ENCODE measurements at places on chromosomes 5 and 9.
A peak's percentile ranks its signal among the peaks of the same experiment; 100 is the strongest.

DNA sequence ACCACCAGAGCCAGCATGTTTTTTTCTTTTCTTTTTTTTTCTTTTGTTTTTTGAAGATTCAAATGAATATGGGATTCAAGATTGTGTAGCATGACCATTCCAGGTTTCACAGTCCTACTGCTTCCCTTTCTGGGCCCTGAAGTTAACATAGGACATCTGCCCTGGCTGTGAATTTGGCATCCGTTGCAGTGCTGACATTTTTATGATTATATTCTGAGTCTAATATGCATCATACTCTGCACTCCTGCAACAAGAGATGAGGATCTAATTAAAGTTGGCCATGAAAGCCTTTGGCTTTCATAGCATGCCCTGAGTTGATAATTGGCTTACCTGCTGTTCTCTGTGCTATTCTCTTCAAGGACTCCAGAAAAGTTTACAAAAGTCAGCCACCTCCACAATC is 29.8 kb downstream of the C5orf22 start:
- DNase-seq, result no peak

GRCh38 chr5:148466236-148466580 is 82.5 kb downstream of the FBXO38 start:
- no peak for DNase-seq

- no peak for DNase-seq
Observed at GRCh38 chr5:112061666-112062065, 304.7 kb upstream of the NREP start.

- DNase-seq, result no peak
Observed at GRCh38 chr5:142852416-142853198, 82.4 kb downstream of the ARHGAP26 start.

DNA sequence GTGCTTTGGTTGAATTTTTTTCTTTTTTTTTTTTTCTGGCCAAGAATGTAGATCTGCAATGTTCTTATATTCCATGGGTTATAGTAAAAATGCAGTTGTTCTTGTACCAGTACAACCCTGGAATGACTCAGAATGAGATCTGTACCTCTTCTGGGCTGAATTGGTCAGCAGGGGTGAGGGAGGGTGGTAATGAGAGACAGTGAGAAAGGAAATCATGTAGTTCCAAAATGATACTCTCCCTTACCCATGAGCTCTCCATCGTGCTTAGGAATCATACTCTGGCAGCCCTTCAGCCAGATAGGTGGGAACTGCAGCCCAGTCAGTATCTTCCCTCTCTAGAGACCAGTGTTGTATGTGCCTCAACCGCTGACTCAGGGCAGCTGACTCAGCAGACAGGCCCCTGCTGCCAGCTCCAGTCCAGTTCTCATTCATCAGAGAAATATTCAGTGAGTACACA is 2.1 kb upstream of the GLIS3 start:
- no peak for DNase-seq

GRCh38 chr5:95076395-95077185 is 208.3 kb downstream of the MCTP1 start:
- DNase-seq, result no peak

DNA sequence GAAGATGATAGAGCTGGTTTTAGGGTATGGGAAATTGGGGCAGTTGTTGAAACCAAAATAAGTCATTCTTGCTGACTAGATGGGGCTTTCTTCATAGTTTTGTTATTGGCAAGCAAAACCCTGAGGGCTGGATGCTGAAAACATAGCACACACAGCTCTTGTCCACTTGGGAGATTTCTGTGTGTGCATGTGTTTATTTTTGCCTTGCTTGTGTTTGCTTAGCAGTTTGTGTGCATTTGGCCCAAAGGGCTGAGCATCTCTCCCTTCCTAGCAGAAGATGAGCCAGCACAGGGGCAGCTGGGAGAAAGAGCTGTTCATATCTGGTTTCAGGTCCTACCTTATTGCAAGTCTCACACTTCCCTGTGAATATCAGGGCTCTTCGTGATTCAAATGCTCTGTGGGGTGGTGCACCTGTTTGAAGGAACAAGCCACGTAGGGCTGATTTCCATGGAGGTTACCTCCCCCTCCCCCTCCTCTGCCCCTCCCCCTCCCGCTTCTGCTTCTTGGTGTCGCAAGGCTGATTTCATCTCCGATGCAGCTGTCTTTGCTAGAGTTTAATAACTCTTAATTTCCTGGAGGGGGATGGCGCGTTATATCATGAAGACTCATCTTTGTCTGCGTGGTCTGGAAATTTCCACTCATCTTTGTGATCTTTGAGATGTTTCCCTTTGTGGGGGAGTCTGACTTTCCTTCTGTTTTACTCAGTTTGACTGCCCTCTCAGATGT is 296.5 kb downstream of the ARHGAP26 start:
- peak; percentile 29 for DNase-seq

DNA sequence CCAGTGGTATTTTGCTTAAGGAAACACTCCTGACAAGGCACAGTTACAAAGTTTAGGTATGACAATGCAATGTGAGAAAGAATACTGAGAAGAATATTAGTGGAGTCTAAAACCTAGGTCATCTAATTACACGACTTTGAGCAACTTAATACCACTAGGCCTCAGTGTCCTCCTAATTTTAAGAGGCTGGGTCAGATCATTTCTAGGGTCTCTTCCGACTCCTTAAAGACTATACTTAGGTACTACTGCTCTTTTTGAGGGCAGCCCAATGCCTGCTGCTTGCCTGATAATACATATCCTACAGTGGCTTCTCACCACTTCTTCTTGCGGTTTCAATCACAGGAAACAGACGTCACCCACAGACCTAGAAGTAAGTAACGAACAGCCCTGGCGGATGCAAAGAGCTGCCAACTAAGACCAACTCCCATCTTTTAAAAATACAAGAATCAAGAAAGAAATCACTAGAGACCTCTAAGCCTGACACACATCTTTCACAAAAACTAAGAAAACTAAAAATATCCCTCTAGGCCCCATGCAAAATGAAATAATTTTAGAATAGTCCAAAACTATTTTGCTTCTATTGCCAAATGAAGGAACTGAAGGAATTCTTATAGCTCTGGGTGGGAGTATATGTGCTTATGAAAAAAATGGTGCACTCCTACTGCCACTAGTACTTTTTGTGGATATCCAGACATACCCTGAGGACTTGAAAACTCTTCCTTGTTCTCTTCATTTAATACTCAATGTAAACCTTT is 13.1 kb downstream of the DIAPH1 start:
- DNase-seq, result peak; percentile 86

GRCh38 chr5:126619781-126620180 is 19.0 kb downstream of the PHAX start:
- DNase-seq, result no peak

DNA sequence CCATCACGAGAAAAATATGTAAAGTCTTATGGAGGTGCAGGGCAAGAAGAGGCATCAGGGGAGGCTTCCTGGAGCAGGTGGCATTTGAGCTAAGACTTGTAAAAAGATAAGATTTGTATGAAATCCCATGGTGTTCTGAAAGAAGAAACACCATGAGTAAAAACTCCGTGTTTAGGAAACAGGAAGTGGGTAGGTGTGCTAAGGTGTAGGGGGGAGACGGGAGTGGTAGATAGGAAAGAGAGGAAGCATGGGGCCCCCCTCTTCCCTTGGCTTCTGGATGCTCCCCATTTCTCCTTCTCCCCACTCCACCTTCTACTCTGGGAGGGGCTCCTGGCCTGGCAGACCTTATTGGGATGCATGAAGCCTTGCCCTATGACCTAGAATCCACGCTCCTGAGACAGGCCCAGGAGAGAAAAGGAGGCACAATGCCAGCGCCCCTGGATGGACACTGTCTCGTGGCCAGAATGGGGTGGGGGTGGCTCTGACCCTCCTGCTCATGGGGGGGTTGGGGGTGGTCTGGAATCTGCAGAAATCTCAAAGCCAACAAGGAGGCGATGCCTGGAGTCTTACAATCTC is 103.6 kb downstream of the GTF3C4 start:
- no peak for DNase-seq

- DNase-seq, result no peak
Observed at GRCh38 chr5:37938076-37938852, 98.4 kb upstream of the GDNF start.

DNA sequence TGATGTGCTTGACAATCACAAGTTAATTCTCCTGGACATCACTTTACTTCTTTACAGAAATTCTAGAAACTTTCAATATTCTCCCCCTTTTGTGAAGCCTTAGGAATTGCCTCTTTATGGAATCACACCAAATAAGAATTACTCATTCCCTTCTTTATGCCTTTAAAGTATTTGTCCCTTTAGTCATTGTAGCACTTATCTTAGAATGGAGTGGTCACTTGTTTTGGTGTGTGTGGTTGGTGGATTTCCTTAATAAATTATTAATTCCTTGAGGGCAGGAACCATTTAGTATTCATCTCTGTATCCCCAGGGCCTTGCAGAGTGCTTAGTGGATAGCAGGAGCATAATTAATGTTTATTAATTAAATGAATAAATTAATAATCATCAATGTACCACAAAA is 307.0 kb downstream of the ARRDC3 start:
- DNase-seq, result no peak

GRCh38 chr9:20835377-20836286 is 151.6 kb downstream of the FOCAD start:
- DNase-seq, result no peak

- DNase-seq, result peak; percentile 38
Observed at GRCh38 chr5:113330533-113331208, 104.1 kb downstream of the TSSK1B start.

- no peak for DNase-seq
Observed at GRCh38 chr5:64486163-64486562, 19.7 kb upstream of the RGS7BP start.

- DNase-seq, result no peak
Observed at GRCh38 chr5:117138523-117138922, 563.9 kb upstream of the SEMA6A start.

- no peak for DNase-seq
Observed at GRCh38 chr5:177371120-177372033, 12.9 kb upstream of the SLC34A1 start.
